ENCODE measurements at places on chromosomes 12 and 14.

- no peak for DNase-seq
Observed at GRCh38 chr12:108381787-108382436, 42.8 kb upstream of the CMKLR1 start.

DNA sequence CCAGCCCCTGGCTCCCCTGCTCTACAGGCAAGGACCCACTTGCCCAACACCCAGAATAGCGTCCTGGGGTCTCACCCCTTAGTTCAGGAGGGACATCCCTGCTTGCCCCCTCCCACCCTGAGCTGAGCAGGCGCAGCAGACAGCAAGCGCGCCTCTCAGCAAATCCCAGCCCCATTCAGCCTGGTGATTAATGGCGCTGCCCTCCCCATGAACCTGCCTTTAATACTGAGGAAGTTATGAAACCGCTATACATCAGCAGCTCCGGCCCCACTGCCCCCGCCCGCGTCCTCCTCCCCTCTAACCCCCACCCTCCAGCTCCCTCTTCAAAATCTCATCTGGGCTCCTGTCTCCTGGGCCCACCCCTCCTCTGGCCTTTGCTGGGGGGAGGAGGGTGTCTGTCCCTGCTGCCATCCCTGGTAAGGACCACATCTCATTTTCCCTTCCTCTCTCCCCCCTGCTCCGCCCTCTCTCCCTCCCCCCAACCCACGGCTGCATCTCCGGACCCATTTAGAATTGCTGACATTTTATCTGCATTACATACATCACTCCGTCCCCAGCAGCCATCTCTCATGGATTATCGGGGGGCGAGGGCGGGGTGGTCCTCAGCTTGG lies 7.1 kb upstream of the SMUG1 start:
- peak; percentile 67 for DNase-seq

DNA sequence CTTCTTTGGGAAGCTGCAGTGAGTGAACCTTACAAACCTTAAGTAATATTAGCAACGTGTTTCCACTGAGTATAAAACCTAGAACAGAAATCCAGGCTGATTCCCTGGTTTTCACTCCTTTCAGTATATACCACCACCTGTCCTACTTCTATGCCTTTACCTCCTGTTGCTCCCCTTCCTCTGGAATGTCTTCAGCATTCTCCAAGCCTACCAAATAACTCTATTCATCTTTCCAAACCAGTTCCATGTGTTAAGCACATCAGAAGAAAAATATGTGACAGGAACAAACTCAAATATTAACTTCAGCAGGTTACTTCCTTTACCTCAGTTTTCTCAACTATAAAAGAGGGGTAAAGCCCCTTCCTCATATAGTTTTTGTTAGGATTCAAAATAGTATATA lies 39.8 kb downstream of the LIMA1 start:
- DNase-seq: no peak

- peak; percentile 20 for DNase-seq
Observed at GRCh38 chr12:54005853-54006558, 2.8 kb upstream of the HOXC8 start.

DNA sequence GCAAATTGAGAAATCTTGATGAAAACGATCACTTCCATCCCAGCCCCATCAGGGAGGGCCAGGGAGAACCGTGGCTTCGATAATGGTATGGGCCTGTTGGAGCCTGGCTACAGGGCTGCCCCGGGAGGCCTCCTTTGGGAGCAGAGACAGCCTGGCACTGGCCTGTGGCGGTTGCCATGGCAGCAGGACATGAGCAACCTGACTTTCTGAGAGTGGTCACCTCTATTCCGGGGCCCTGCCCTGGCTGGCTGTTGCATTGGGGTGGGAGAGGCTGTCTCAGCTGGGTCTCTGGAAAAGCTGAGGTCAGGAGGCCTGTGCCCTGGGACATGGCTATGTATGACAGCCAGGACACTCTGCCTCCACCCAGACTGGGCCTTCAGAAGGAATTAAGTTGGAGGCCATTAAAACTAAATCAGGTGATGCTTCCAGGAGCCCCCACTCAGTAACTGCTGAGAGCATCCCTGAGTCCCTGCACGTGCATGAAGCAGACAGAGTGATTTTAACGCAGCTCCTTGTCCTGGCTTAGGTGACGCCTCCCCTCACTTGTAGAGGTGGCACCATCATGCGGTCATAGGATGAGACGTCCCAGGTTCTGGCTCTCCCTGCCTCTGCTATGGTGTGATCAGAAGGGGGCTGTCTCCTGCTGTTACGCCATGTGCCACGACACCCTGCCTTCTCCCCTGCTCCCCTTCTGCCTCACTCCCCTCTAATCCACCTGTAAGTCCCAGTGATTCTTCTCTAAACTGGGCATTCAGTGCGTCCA lies 126.3 kb downstream of the SLC25A47 start:
- no peak for DNase-seq

DNA sequence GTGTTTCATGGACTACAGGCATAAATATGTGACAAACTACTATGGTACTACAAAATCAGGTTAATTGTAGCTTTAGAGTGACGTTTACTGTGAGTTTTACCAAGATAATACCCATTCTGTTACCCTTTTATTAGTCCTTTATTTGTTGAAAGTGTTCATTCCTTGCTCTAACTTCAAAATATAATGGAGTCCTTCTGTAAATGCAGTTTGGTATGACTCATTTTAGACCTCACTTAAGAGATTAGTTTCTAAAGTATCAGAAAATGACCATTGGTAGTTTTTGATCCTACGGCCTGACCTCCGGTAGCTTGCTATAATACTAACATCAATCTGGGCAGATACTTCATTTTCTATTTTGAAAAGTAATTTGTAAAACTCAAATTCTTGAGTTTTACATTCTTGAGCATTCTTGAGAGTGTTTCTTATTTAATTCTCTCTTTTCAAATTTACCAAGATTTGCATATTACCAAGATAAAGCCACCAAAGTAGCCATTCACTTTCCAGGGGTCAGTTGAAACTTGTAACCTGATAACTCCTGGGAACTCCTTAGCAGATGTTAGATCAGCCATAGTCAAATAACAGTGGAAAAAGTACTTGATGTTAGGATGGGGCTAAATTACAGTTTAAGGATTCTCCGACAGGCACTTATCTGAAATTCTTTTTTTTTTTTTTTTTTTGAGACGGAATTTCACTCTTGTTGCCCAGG lies 4.2 kb downstream of the HSPA2 start:
- DNase-seq: no peak

GRCh38 chr12:112740387-112740934 lies 51.1 kb upstream of the RPH3A start:
- DNase-seq: no peak

DNA sequence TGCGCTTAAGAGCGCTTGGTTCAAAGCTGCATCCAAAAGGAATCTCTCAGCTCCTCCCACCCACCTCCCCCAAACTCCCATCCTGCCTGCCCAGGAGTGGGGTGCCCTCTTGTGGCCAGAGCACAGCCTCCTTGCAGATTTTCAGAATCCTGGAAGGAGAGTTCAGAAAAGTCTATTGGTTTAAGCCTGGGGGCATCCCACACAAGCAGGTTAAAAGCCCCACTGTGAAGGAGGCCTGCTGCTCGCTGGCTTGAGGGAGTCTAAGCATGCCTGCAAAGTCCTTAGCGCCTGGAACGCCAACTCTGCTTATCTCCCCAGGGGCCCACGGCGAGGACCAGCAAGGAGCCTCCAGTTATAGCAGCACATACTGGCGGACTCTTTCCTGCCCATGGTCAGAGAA lies 297.1 kb downstream of the KSR2 start:
- DNase-seq: no peak

- DNase-seq: no peak
Observed at GRCh38 chr14:62711351-62712023, 333.8 kb downstream of the KCNH5 start.

- no peak for DNase-seq
Observed at GRCh38 chr14:67764496-67764895, 51.9 kb downstream of the ZFYVE26 start.

DNA sequence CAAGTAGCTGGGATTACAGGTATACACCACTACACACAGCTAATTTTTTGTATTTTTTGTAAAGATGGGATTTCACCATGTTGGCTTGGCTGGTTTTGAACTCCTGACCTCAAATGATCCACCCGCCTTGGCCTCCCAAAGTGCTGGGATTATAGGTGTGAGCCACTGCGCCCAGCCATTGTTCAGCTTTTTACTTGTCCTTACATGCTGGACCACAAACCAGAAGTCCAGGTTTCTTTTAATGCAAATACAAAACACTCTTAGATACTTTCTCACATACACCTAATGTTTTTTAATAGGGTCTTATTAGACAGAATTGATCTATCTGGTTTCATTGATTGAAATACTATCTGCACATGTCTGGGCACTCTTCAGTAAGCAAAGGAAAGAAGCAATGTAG lies 40.5 kb downstream of the BTG1 start:
- DNase-seq: no peak

GRCh38 chr14:69816216-69816615 lies 19.2 kb upstream of the SLC10A1 start:
- no peak for DNase-seq

DNA sequence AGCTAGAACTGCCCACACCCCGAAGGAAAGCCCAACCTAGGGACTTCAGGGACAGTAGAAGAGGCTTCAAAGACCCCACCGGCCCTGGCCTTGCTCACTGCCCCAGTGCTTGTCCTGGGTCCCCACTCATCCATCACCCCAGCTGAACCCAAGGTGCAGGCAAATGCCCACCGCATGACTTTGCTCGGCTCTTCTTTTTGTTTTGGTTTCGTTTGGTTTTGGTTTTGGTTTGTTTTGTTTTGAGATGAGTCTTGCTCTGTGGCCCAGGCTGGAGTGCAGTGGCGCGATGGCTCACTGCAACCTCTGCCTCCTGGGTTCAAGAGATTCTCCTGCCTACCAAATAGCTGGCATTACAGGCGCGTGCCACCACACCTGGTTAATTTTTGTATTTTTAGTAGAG lies 9.0 kb downstream of the CCDC85C start:
- DNase-seq: no peak

DNA sequence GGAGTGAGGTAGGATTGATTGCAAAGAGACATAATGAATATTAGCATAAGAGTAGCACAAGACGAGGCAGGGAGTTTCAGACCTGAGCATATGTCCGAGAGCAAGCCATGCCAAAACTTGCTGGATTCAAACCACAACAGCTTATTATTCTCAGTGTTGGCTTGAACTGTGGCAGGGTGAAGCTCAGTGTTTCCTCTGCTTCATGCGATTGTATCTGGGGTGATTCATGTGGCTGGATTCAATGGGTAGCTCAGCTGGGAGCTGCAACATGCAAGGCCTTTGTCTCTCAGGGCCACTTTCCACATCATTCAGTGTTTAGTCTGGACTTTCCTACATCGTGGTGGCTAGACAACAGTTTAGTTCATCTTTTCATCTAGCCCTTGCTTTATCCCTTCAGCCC lies 22.1 kb upstream of the E2F7 start:
- peak; percentile 98 for DNase-seq

DNA sequence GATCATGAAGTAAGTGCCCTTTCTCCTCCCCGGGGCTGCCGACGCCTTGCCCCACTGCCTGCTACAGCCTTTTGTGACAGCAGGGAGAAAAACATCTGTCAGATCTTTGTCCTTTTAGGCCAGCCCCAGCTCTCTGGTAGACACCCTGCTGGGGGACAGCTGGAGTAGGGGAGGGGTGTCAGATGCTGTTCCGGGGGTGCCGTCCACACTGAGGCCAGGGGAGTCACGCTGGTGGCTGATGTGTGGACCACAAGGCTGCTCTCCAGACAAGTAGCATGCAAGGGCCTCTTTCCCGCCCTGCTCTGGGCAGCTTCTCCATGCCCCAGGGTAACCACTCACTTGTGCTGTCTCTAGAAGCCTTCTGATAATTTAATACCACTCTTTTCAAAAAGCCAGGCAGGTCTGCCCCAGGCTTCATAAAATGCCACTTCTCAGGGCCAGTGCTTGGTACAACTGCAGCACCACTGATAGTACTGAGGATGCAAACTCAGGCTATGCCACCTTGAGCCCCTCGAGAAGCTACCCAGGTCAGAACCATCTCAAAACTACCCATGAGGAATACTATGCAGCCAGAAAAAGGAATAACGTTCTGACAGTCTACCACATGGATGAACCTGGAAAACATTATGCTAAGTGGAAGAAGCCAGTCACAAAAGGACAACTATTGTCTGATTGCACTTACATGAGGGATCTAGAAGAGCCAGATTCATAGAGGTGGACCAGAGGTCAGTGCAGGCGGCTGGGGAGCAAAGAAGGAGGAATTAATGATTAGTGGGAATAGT lies 66.0 kb upstream of the RIN3 start:
- no peak for DNase-seq

DNA sequence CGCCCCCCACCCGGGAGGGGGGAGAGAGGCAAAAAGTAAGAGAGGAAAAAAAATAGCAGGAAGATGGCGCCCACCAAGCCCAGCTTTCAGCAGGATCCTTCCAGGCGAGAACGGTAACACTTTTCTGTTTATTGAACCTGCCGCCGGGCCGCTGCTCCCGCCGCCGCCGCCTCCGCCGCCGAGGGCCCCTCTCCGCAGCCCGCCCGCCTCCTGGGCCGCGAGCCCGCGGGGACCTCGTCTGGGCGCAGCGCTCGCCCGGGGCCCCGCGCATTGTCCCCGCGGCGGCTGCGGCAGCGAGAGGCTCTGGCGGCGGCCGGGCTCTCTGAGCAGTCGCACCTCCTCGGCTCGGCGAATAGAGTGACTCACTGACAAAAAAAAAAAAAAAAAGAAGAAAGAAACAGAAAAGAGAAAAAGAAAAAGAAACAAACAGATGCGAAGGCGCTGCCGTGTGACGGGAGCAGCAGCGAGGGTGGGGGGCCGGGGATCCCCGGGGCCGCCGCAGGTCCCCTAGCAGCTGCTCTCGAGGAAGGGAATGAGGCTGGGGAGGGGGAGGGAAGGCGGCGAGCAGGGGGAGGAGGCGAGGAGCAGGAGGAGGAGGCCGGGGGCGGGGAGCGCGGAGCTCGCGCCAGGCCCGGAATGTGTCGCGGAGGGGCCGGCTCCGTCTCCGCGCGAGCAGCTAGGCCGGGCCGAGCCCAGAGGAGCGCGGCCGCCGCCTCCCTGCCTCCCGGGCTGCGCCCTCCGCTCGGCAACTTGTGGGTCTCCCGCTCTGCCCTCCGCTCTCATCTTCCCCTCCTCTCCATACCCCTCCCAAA lies 781 bp downstream of the NPAS3 start:
- peak; percentile 75 for DNase-seq

GRCh38 chr14:22646570-22647254 lies 2.6 kb upstream of the OR6J1 start:
- DNase-seq: peak; percentile 47

- no peak for DNase-seq
Observed at GRCh38 chr12:27333403-27334009, 870 bp downstream of the BMAL2 start.

DNA sequence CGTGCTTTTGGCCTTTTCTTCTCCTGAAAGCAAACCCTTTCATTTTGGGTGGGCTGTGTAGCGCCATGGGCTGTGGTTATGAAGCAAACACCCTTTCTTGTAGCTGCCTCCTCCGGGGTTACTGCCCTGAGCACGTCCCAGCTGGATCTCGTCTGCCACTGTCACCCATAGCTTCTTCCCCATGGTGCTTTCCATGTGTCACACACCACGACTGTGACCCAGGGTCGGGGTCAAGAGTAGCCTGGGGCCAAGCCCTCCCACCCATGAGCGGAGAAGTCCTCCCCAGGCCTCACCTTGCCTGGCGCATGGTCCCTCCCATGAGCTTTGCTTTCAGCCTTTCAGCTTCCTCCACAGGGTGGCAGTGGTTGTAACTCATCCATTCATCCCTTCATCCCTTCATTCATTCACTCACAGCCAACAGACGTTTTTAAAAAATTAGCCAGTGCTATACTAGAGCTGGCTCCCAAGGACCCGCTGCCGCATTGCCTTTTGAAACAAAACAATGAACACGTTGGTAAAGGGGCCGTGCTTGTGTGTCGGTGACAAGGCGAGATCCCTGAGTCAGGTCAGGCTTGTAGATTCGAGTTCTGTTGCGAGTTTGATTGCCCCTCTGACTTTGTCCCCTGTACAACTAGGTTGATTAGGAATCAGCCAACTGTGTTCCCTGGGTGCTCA lies 29.5 kb downstream of the MEG3 start:
- no peak for DNase-seq

- peak; percentile 16 for DNase-seq
Observed at GRCh38 chr12:102120886-102121285, 903 bp downstream of the PARPBP start.

Data from astrocyte (in vitro differentiated cells and primary cell).